ENCODE measurements at places on chromosomes 1 and 21.

- no peak for DNase-seq
Measured at GRCh38 chr1:5648410-5649165, 343.6 kb downstream of the NPHP4 start.

DNA sequence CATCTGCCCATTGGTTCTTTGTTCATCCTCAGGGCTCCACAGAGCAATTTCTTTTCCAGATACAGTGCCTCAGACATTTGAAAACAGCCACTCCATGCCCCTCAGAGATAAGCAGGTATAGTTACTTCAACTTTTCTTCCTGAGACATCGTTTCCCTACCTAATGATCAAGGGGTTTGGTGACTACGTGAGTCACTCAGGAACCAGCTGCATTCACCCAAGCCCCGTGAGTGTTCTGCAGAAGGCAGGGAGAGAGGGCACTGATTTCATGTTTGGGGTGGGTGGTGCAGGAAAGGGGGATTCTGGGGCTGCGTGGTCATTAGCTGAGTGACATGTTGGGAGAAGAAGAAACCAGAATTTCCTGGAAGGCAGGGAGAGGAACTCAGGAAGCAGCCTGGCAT lies 25.0 kb downstream of the NCF2 start:
- DNase-seq, result no peak

- no peak for DNase-seq
Measured at GRCh38 chr1:76601465-76601864, 265.8 kb upstream of the ST6GALNAC5 start.

DNA sequence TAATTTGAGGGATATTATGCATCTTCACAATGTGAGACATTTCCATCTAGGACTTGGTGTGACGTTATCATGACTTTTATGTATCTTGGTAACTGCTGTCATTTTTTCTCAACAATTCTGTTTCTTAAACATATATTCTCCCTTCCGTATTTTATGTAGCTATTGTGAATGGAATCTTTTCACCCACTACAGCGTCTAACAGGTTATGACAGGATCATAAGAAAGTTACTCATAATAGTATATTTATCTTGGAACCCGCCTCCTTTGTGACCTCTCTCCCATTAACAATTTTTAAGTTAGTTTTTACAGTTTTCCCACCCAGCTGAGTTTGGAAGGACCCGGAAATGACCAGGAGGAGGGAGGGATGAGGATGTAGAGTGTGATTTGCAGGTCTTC lies 6.8 kb upstream of the DMRTA2 start:
- DNase-seq, result no peak

DNA sequence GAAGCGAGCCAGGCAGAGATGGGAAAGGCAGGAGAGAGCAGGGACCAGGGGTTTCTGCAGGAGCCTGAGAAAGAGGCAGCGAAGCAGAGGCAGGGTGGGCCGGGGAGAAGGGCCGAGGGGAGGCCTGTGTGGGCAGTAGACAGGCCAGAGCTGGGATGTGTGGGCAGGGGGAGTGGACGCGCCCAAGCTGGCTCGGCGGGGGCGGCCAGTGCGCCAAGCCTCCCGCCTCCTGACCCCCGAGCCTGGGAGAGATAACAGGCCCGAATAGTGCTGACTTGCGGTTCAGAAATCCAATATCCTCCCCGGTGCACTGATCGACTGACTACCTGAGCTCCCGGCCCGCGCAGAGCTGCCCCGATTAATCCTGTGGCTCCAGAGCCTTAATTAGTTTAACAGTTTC lies 41.9 kb downstream of the AHDC1 start:
- no peak for DNase-seq

DNA sequence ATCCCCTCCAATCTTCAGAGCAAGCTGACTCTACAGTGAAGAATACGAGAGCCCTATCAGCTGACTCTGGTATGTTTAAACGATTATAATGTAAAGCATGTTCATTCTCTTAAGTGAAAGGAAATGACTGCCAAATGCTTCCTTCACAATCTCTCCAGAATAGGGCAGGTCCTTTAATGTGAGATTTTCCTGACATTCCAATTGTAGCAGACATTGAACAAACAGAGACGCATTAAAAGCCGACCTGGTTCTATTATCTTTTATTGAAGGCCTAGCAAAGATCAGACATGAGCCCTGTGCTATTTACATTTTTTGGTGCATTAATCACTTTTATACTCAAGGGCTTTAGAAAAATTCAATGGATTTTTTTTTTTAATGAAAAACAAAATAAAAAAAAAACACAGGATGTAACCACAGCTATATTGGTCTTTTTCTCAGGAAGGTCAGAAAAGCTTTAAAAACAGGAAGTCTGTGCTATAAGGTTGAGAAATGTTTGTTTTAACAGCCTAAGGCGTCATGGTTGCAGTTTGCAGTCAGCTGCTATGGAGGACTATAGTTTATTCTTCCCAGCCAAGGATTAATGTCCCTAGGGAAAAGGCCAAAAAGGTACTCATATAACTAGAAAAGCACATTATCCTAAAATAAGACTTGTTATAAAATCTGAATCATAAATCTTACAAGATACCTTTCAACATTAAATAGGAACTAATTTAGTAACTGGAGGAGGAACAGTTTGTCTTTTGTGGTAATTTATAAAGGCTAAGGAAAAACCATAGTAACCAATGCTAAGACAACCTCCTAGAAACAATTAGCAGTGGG lies 104.8 kb downstream of the RERE start:
- DNase-seq, result no peak

- no peak for DNase-seq
Measured at GRCh38 chr21:35427320-35428000, 378.4 kb upstream of the RUNX1 start.

GRCh38 chr1:162626094-162626493 lies 6.2 kb upstream of the DDR2 start:
- DNase-seq, result no peak

DNA sequence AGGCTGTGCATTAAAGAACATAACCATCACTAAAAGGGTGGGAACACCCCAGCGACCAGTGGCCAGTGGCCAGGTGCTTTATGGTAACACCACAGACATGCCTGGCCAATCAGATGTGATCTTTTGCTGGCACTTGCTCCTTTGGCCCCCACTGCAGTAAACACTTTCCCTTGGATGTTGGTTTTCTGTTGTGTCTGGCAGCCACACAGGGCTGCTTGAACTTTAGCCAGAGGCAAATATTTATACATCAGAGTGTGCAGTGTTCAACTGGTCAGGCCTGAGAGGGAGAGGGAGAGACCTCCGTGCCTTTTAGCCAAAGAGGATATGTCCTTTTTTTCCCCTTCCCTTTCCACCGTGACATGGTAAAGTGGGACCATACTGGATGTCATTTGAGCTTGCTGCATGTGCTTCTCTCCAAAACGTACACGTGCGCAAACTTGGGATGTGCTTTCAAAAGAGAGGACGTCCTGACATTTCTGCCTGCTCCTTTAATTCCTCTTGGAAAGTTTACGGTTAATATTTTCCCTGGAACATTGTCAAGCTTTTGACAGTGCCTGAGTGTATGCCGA lies 101.2 kb downstream of the NFIA start:
- no peak for DNase-seq

GRCh38 chr1:218439541-218440295 lies 94.6 kb downstream of the TGFB2 start:
- DNase-seq, result no peak

DNA sequence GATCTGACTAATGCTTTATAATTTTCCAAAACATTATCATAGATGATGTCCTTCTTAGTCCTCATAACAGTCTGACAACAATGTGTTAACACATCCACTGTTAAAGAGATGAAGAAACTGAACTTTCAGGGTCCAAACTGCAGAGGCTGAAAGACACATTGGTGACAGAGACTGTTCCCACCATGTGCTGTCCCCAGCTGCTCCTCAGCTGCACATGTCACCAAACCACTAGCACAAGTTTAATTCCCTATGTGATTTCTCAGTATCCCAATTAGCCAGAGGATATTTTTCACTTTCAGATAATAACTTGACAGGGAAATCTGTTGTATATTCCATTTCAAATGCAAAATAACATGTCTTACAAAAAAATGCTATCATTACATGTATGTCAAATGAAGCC lies 24.6 kb downstream of the LAMC2 start:
- no peak for DNase-seq

- DNase-seq, result no peak
Measured at GRCh38 chr1:112686835-112687234, 12.4 kb downstream of the MOV10 start.

DNA sequence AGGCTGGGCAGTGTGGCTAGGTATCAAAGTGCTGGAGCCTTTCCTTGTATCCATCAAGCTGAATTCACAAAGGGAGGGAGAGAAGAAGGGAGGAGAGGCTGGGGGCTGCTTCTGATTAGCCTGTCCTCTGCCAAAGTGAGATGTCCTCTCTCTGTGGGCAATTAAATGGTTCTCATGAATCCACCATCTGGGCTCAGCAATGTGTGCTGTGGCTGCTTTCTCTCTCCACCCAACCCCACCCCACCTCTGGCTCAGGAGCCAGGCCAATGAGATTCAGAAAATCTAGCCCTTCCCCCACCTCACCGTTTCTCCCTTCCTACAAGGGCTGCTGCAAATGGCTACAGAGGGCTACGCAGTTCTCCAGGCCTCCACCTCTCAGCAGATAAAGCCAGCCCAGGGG lies 154.6 kb downstream of the TENT5C start:
- no peak for DNase-seq

Data from stimulated activated naive B cell treated with anti-CD40 and anti-IgM and Interleukin-4, amounts not matched to agents 10 μg/mL and 1 μg/mL and 100 μg/mL, for 72 hours (primary cell).